ENCODE measurements at places on chromosomes 1 and 21. TPM values are rescaled to one million over a fixed set of nuclear protein-coding genes. Genes with fewer than 3 reads are reported as not detected.

DNA sequence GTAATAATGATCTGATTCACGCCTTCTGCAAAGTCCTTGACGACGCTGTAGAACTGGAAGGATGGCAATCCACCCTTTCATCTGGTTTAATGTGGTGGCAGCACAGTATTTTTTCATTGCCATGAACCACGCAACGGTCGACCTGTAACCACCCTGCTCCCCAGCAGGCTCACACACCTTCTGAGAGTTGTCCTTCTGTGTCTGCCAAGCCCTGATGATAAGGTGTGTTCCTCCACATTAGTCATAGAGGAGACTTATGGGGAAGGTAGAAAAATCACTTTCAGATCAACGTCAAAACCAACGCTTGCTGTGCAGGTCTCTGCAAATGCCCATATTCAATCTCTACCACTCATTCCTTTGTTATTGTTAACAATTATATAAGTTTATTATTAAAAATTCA, 328.7 kb downstream of the SIPA1L2 start:
- DNase-seq = no peak

The ARHGEF11 gene
- 3.2 TPM for total RNA-seq

GRCh38 chr1:151535326-151536271, 4.5 kb upstream of the TUFT1 start:
- no peak for DNase-seq

The CYP4B1 gene
- total RNA-seq = not detected

The FASLG gene
- 113 TPM for total RNA-seq

DNA sequence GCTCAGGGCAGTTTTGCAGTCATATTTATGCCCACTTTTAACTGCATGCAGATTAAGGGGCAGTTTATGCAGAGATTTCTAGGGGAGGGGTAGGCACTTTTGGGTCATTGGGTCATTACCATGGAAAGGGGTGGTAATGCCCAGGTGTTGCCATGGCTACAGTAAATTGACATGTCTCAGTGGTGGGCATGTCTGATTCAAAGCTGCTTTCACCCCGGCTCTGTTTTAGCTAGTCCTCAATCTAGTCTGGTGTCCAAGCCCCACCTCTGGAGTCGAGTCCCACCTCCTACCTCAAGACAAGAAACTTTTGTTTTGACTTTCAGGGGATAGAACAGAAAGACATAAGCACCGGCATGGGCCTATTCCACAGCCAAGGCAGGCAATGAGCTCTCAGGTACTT, 8.9 kb upstream of the NEK2 start:
- no peak for DNase-seq

DNA sequence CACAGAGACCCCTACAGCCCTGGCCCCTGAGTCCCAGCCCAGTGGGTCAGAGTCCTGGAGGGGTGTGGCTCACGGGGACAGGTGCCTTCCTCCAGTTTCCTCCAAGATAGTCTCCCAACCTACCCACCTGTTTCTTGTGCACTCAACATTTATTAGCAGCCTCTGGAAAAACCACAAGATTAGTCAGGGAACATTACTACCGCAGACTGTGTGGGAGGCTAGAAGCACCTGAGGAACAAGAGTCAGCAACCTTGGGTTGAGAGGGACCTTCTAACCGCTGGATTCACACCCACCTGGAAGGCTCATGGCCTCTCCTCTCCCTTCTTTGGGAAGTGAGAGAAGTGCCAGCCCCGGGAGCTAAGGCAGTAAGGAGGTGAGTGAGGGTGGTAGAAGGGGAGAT, 22.5 kb upstream of the IKBKE start:
- no peak for DNase-seq

DNA sequence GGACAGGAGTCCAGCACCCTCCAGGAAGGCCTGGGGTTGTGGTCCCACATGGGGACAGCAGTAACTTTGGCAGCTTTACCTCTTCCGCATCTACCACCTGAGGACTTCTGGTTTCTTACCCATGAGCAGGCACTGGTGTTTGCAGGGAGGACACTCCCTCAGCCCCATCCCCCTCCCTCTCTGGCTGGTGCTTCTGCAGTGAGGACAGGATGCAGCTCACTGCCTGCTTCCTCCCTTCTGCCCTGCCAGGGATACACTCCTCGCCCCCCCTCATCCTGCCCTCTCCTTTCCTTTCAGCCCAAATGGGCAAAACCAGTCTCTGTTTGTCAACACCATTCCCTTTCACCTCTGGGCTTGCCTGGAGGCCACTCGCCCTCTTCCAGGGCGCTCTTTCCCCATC, 62.4 kb downstream of the KIRREL1 start:
- DNase-seq = no peak

DNA sequence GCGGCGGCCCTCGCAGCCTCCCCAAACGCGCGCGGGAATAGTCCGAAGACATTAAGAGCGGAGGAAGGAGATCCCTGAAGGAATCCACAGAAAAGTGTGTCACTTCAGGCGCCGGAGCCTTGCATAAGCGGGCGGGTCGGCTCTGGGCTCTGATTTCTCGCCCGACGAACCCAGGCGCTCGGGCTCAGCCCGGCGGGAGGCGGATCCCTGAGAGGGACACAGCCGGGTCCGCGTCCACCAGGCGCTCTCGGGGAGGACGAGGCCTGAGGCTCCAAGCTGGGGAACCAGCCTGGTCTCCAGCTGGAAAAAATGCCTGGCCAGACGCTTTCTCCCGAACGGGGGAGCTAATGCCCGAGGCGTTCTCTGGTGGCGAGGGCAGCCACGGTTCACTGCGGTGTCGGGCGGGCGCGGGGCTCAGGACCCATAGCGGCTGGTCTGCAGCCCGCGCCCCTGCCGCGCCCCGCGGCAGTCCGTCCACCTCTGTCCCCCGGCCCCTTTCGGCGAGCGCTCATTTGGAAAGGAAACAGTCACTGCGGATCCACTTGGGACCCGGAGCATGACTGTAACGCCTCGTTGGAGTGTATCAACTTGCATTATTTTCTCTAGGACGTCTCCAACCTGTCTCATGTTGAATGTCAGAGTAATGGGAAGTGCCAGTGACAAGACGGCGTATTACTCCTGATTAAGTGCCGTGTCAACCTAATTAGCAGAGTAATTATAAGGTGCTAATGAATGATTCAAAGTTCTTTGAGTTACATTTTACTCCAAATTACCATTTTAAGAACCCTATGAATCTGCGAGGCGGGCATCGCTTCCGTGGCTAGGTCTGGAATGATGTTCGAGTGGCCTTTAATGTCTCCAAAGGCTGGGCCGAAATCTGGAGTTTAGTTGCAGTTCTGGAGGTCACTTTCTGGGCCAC, 1.6 kb upstream of the BARHL2 start:
- no peak for DNase-seq

The LRRN2 gene
- not detected for total RNA-seq

DNA sequence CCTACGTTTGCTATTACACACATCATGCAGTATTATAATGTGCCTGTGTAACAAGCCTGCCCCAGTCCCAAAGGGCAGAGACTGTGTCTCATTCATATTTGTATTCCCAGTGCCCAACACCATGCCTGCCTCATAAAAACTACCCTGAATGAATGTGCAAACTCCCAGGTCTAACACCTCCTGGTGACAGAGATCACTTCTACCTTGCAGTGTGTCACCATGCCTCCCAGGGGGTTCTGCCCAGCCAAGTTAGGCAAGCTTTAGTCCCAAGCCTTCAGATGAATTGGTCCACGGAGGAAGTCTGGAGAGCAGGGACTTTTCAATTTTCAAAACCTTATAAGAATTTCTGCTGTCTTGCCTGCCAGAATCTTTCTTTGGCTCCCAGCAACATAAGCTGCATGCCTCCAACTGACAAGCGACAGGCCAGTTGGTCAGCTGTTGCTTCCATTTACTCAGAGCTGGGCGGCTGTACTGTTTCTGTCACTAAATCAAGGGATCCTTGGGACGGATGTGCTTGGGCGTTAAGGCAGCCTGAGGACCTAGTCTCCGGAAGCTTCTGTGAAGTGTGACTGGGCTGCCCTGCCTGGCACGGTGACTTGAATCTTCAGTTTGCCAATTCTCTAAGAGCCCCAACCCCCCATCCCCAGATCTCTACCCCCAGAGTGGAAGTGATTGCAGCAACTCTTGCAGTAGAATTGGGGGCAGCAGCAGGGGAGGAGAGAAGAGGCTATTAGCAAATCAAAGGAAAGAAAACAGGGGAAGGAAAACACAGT, 1.2 kb downstream of the RXRG start:
- no peak for DNase-seq

DNA sequence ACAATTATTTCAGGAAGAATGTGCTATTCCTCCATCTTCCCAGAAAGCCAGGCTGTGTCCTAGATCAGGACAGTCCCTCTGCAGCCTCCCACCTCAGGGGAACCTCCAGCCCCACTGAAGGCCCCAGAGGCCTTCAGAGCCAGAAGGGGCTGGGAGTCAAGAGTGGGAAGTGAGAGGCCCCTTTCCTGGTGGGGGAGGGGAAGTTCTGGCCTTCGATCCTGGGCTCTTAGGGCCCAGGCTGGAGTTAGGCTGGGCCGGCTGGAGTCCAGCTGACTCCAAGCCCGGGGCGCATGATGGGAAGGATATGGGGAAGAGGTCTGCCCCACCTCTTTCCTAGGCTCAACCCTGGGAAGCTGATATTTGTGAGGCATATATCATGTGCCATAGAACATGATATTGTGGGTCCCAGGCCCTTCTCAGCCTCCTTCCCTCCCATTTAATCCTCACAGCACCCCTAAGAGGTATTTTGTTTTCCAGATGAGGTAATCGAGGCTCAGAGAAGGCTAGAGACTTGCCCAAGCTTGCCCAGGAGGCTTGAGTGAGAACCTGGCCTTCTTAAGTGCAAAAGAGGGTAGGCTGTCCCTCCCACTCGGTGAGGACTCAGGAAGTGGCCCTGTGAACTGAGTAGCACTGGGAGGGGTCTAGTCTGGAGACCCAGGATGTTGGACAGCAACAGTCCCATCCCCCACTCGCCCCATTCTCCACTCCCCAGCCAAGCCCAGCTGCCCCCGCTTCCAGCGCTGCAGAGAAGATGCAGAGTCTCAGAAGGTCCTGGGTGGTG, 18.6 kb upstream of the HSPG2 start:
- no peak for DNase-seq

The TDRKH gene
- 16.4 TPM for total RNA-seq

The CGN gene
- total RNA-seq = 0.91 TPM

- DNase-seq = no peak
Observed at GRCh38 chr1:4590756-4591155, 63.7 kb upstream of the AJAP1 start.

The PODN gene
- not detected for total RNA-seq

The MROH9 gene
- total RNA-seq = not detected

DNA sequence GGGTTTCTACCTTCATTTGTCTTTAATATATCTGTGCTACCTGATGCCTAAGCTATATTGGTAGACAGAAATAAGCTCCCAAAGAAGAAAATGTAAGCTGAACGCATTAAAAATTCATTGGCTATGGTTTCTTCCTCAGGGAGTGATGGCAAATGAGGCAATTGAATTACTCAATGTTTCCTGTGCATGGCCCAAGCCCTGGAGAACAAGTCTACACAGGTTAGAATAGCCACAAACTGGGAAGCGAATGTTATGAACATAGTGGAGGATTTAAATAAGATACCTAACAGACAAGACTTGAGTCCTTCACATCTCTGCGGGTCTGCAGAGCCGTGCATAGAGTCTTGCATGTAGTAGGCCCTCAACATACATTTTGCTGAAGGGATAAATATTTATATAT, 350.3 kb downstream of the RWDD3 start:
- DNase-seq = no peak

The OR6N1 gene
- not detected for total RNA-seq

The C1orf141 gene
- total RNA-seq = not detected

GRCh38 chr1:29640428-29640785, 404.1 kb downstream of the PTPRU start:
- no peak for DNase-seq

GRCh38 chr1:221497046-221497445, 244.8 kb downstream of the DUSP10 start:
- DNase-seq = no peak

GRCh38 chr1:95734560-95734959, 500.6 kb downstream of the RWDD3 start:
- DNase-seq = no peak

- no peak for DNase-seq
Observed at GRCh38 chr1:191714845-191715244, 443.4 kb upstream of the RGS18 start.

The SEMA4A gene
- 9.0 TPM for total RNA-seq

GRCh38 chr1:25204797-25205480, 27.4 kb downstream of the SYF2 start:
- DNase-seq = no peak

DNA sequence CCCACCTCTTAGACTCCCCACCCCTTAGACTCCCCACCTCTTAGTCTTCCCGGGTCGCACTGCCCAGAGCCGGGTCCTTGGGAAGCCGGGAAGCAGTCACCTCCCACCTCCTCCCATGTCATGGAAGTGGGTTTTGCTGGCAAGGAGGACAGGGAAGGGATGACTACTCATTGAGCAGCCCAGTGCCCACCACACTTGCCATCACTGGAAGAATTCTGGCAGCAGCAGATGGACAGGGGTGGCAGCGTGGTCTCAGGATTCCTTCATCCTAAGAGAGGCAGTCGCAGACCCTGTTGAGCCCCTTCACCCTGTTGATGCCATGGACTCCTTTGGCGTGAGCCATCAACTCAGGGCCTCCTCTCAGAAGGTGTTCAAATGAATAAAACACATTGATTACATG, 140.8 kb downstream of the PGBD5 start:
- no peak for DNase-seq

DNA sequence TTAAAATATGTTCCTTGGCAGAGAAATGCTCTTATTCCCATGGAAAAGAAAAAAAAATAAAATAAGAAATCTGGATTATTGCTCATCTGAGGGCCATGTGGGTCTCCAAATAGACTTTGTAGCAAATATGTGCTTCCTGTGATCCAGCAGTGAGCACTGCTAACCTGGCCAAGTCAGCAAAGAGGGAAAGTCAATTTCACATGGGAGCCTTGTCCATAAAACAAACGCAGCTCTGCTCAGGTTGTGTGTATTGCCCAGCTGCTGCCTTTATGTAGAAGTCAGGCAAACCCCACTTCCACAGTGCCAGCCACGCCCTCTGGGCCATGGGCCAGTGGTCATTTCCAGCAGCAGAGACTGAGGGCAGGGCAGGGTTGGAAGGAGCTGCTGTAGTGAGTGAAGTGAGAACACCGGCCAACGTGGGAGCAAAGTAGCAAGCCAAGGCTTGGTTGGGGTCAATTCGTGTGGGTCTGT, 174.3 kb downstream of the LYPLAL1 start:
- DNase-seq = no peak

The OLIG2 gene
- not detected for total RNA-seq

DNA sequence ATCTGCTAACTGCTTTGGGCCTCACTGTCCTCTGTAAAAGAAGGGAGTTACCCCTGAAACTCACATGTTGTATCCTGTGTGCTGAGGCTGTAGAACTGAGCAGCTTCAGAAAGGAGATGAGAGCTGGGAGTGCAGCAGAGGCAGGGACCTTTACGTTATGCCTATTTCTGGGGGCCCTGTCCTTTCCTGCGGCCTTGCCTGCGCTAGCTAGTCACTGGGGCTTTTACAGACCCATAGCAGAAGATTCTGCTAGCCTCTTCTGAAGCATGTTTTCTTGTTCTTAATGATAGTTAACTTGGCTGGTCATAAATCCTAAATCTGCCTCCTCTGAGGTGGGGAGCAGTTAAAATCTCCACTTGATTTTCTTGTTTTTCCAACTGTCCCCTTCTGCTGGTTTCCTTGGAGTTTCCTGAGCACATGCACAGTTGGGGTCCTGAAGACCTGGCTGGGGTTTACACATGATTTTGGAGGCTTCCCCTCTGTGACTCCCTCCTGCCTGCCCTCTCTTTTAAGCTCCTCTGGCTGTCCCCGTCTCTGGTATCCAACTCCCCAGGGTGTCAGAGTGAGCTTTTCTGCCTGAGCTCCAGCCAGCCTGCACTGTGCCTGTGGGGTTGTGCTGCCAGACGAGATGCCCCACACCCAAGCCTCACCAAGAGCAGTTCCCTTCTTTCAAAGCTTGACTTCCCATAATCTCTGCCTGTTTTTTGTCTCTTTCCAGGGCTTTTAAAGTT, 76.6 kb downstream of the NOS1AP start:
- DNase-seq = no peak

The THEM5 gene
- total RNA-seq = not detected

The FGR gene
- total RNA-seq = 0.21 TPM
